ENCODE measurements at places on chromosomes 3 and 15.

DNA sequence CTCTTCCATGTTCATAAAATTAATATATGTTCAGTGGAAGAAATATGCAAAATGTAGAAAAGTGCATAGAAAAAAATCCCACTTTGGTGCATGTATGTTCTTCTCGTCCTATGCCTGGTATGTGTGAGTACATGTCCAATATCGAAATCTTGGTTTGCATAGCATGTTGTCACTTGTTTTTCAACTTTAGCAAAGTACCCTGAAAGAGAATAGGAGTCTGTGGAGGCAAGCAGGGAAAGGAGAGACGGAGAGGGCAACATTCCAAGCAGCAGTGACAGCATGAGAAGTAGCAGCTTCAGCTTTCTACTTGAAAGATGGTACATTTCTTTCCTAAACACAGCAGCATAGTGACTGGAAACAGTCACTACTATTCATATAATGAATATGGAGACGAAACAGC is 56.8 kb upstream of the CACNA2D3 start:
- DNase-seq = no peak

DNA sequence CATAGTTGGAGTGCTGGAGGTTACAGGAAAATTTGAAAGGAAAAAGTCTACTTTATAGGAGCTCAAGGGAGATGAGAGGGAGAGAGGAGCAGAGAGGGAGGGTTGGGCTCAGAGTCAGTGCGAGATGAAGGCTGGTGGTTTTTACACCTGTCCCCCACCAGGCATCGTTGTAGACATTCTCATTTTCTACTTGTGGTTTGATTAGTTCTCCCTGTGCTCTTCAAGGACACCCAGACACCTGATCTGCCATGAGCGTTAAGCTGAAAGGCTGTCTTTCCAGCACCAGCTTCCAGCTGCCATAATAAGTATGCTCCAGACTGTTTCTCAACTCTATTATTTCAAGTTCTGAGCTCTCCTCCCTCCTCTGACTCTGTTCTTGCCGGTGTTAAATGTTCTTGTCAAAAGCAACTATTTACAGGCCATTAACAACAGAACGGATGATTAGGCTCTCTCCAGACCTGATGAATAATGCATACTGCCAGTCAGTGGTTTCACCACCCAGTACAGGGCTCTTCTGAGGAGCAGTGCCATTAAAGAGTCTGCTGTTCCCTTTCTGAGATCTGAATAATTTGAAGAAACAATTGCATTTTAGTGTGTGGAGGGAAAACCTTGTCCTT is 514.6 kb upstream of the MCTP2 start:
- DNase-seq = no peak

- no peak for DNase-seq
Measured at GRCh38 chr3:150275941-150276340, 132.2 kb upstream of the TSC22D2 start.

- DNase-seq = no peak
Measured at GRCh38 chr15:71391421-71392088, 276.3 kb downstream of the THSD4 start.

DNA sequence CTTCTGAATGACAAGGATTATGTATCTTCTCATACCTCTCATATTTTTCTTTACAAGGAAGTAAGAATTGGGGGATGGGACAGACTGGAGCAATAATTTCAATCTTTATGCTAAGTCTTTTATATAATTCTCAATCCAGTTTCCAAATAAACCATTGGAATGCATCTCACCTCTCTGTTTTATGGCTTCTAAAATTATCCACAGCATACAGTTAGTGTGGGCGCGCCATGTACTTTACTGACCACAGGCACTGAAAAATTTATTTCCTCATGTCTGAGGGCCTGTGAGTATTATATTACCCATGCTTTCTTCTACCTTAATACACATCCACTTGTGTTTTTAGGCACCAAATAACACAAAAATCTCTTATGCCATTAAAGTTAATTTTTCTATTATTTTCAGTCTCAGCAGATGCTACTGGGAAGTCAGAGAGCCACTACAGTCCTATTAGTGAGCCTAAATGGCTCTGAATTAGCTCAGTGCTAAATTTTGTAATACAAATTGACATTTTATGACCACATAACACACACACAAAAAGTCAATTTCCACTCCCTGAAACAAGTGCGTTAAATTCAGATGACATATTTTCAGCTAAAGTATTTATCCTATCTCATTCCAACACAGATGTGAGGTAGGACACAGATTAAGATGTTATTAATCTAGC is 39.3 kb downstream of the SLITRK3 start:
- no peak for DNase-seq

DNA sequence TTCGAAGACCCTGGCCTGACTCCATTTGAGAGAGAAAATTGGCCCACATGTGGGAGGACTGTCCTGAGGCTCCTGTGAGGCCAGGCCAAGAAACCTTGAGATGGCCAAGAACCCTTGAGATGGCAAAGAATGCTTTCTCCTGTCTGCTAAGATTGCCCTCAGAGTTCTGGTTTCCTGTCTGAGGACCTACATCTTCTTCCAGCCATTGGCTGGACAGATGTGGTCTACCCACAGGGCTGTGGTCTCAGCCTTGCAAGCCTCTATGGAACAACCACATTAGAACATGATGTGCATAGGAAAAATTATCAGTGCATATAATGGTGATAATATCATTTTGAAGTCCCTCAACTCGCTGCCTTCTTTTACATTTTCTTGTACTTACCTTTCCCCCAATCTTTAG is 10.8 kb upstream of the RASA2 start:
- DNase-seq = peak; percentile 51

DNA sequence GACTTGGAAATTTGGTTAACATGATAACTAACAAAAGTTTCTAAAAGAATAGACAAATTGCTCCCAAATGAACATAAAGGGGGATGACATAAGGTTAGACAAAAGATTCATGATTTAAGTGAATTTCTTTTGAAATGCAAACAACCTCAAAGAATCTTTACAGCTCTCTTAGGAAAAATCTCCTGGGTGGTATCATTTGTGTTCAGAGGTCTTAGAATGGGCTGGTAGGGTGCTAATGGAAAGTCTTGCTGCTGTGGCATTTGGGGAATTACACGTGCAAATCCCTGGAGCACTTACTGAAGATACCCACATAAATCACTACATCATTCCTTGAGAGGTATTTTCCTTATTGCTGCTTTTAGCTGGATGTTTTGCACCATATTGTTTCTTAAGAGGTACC is 14.4 kb upstream of the ROBO2 start:
- no peak for DNase-seq

DNA sequence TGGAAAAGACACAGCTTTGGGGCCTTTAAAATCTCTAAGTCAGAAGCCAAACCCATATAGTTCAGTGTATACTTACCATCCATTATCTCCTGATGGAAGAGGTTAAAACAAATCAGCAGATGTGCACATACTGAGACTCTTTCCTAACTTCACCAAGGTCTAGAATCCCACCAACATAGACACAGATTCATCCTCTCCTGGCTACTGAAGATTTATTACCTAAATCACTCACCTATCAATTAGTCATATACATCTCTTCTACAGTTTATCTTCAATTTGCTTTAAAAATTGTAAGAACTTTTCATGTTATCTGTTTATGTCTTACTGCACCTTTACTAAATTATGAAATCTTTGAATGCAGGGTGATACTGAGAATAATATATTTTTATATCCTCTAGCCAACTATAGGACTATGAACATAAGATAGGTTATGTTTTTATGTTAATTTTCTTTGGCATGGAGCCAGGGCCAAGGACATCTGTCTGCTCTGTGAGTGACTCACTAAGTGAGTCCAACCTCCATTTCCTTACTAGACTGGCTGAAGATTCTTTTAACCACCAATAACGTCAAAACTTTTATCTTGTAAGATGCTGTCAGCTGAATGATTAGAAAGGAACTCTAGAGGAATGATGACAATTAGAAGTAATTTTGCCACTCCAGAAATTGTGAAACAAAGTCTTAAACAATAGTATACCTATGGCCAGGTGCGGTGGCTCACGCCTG is 397.6 kb downstream of the FOXP1 start:
- DNase-seq = peak; percentile 14

- no peak for DNase-seq
Measured at GRCh38 chr15:65399001-65399706, 21.4 kb upstream of the IGDCC3 start.

GRCh38 chr3:111936191-111936841 is 42.5 kb upstream of the ABHD10 start:
- DNase-seq = no peak

- DNase-seq = no peak
Measured at GRCh38 chr3:78046566-78046965, 1006.7 kb downstream of the ROBO2 start.

DNA sequence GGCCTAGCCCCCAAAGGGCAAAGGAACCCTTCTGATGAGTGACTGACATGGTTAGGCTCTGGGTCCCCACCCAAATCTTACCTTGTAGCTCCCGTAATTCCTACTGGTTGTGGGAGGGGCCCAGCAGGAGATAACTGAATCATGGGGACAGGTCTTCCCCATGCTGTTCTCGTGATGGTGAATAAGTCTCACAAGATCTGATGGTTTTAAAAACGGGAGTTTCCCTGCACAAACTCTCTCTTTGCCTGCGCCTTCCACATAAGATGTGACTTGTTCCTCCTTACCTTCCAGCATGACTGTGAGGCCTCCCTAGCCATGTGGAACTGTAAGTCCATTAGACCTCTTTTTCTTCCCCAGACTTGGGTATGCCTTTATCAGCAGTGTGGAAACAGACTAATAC is 16.9 kb downstream of the TKT start:
- DNase-seq = no peak

GRCh38 chr3:70557976-70558375 is 245.5 kb upstream of the MDFIC2 start:
- DNase-seq = no peak

DNA sequence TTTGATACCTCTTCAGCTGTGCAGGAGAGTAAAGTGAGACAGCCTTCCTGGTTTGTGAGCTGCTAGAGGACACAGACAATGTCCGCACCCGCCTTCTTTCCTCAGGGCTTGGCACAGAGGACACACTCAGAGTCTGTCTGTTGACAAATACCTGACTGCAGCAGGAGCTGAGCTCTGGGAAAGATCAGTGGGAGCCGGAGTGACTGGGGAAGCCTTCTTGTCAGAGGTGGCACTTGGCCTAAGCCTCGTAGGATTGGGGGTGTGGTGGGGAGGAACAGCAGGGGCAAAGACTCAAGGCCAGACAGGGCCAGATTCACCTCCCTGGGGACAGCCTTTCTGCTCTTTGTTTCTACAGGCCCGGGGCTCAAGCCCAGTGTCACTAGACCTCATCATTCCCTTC is 3.3 kb upstream of the IL17RC start:
- no peak for DNase-seq

GRCh38 chr3:132730891-132731580 is 8.8 kb upstream of the NPHP3 start:
- DNase-seq = peak; percentile 28

DNA sequence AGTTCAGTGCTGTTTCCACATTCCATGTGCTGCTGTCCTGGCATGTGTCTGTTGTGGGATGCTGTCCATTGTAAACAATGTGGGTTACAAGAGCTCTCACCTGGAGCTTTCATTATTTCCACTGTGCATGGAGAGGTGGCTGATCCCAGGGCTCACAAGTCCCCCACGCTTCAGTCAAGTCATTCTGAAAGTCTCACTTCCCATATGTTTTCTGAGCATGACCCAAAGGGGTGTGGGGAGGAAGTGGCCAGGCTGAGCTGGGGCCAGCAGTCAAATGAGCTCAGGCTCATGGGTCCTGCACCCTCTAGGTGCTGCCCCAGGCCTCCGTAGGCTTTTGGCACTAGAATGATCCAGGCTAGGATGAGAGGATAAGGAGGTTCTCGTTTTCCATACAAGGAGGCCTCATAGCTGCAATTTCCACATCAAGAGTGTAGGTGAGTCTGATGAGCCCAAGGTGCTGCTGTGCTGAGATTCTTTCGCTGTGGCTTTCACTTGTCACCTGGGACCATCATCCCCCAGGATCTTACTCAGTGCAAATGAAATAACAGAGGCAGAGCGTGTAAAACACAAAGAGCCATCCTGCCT is 22.0 kb downstream of the STARD5 start:
- peak; percentile 85 for DNase-seq

Data from activated CD4-positive, alpha-beta T cell treated with anti-CD3 and anti-CD28 coated beads, Interleukin-10, Interleukin-2, amounts not matched to agents 100 ng/mL and 50 ng/mL, durations not matched to agents 16 hours and 8 hours (primary cell).